ENCODE measurements at places on chromosomes 13 and 19. TPM values are rescaled to one million over a fixed set of nuclear protein-coding genes. Genes with fewer than 3 reads are reported as not detected.

MADCAM1 gene
- not detected for total RNA-seq

SIPA1L3 gene
- total RNA-seq = 27.4 TPM

GPI gene
- 329 TPM for total RNA-seq

SIGLECL1 gene
- total RNA-seq = not detected

NLRP7 gene
- not detected for total RNA-seq

Measured in mammary microvascular endothelial cell (primary cell).